ENCODE measurements at places on chromosomes 11 and 22. TPM values are rescaled to one million over a fixed set of nuclear protein-coding genes. Genes with fewer than 3 reads are reported as not detected.

NLRP14 gene
- 0.09 TPM for total RNA-seq

MDK gene
- 23.0 TPM for total RNA-seq

OR2AT4 gene
- total RNA-seq = not detected

MFRP gene
- total RNA-seq = not detected

SYT12 gene
- under 0.01 TPM for total RNA-seq

OR2AG1 gene
- total RNA-seq = not detected

RAB3IL1 gene
- total RNA-seq = 9.1 TPM

MUC5AC gene
- not detected for total RNA-seq

KRTAP5-11 gene
- total RNA-seq = not detected

SLC25A18 gene
- not detected for total RNA-seq

SPI1 gene
- total RNA-seq = not detected

CASP5 gene
- under 0.01 TPM for total RNA-seq

P4HA3 gene
- total RNA-seq = 2.9 TPM

UCP3 gene
- total RNA-seq = 0.09 TPM

XRCC6 gene
- total RNA-seq = 251 TPM

EXPH5 gene
- 1.5 TPM for total RNA-seq

USP2 gene
- total RNA-seq = not detected

FOXRED1 gene
- total RNA-seq = 11.8 TPM

SELENOH gene
- 50.1 TPM for total RNA-seq

SCN4B gene
- total RNA-seq = under 0.01 TPM

CHEK2 gene
- total RNA-seq = 18.1 TPM

KCNJ5 gene
- total RNA-seq = 0.17 TPM

LDLRAD3 gene
- total RNA-seq = 7.9 TPM

CSNK2A3 gene
- total RNA-seq = 0.86 TPM

GSTP1 gene
- total RNA-seq = 486 TPM

TIGD3 gene
- under 0.01 TPM for total RNA-seq

PIWIL4 gene
- total RNA-seq = 5.1 TPM

SLC7A4 gene
- total RNA-seq = 0.16 TPM

RPS6KA4 gene
- total RNA-seq = 28.7 TPM

MN1 gene
- total RNA-seq = 4.6 TPM

OSM gene
- not detected for total RNA-seq

ACRV1 gene
- not detected for total RNA-seq

SEPTIN5 gene
- total RNA-seq = 51.3 TPM

PRR5L gene
- total RNA-seq = 0.69 TPM
